GM23338 (cell line): ENCODE measurements at places on chromosomes 13 and 19. TPM values are rescaled to one million over a fixed set of nuclear protein-coding genes. Genes with fewer than 3 reads are reported as not detected.

Gene LRP3
- total RNA-seq, result 43.1 and 62.7 TPM in 2 replicates

Gene FFAR2
- not detected in 2 replicates for total RNA-seq

Gene PRTN3
- total RNA-seq, result 0.21 and 2.4 TPM in 2 replicates

DNA sequence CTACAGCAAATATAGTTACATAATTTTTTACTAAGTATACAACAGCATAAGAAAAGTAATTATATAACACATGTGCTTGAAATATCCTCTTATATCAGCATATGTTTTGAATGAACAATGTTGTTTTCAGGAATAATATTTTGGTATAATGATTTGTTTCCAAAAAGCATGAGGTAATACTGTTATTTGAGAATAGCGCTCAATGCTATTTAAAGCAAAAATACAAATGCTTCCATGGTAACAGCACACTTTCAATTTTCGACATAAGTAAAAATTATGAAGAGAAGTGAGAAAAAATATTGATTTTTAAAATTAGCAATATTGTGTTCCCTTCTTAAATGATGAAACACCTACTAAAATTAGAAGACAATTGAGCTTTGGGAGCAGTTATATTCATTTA lies 715.9 kb upstream of the ATXN8OS start:
- DNase-seq, result no peak

DNA sequence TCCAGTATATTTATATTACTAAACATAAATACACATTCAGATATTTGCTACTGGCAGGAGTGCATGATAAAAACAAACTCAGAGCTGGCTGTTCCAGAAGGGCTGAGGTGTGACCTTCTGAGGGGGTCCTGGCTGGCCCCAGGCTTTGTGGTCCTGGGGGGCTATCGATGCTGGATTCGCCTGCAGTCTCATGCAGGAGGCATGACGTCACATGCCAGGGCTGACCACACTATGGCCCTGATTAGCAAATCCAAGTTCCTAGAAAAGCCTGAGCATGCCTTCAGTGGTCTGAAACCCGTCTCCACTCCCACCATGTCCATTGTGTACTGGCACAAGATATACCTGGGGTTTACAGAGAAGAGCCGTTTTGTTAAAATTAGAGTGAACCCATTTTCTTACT lies 97.9 kb downstream of the KL start:
- no peak for DNase-seq

GRCh38 chr13:40402931-40403431 lies 263.5 kb downstream of the FOXO1 start:
- peak; percentile 18 for DNase-seq

DNA sequence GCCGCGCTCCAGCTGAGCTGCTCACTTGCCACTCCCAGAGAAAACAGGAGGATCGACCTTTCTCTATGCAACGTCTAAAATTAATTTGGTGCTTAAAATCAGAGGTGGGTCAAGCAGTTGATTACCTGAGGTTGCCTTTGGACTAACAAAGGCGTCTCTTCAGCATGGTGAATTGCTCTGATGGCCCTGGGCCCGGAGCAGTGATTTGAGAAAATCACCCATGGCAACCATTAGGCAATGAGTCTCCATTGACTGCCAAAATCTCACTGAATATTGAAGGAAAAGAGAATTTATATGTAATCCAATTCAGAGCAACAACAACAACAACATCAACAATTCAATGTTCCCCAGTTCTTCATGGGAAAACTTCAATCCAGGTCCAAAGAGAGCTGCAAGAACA lies 61.8 kb downstream of the IRS2 start:
- DNase-seq, result no peak

- DNase-seq, result no peak
Observed at GRCh38 chr13:18978447-18978846, 203.2 kb downstream of the TUBA3C start.

- DNase-seq, result peak; percentile 80
Observed at GRCh38 chr19:2239771-2240770, 3.4 kb downstream of the SF3A2 start.

GRCh38 chr13:102947745-102948405 lies 102.0 kb downstream of the ERCC5 start:
- no peak for DNase-seq

DNA sequence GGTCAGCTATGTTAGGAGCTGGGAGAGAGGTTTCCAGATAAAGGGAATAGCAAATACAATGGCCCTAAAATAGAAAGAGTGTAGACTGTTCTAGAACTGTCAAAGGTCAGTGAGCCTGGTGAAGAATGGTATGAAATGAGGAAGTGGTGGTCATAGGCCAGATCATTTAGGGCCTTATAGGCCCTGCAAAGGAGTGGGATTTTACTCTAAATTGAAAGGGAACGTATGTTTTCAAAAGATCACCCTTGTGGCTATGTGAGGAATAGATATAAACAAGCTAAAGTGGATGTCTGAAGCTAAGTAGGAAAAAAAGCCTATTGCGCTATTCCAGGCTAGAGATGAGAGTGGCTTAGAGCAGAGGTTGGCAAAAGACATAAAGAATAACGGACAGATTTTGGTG lies 70.7 kb upstream of the TDRD3 start:
- DNase-seq, result peak; percentile 55

DNA sequence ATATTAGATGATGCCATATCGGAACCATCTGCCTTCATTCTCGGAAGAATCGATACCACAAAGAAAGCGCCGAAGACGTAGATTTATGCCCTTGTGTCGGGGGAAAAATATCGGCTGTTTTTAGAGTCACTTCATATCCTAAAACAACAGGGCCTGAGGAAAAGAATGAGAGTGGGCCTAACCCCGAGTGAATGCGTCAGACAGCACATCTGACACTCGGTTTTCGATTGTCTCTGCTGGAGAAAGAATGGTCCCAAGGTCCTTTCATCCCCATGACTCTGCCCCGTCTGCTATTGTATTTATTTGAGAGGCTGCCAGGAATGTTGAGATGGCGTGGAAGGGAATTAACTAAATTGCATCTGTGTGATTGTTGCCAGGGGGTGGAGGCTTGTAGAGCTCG lies 46.1 kb downstream of the CHST8 start:
- no peak for DNase-seq

DNA sequence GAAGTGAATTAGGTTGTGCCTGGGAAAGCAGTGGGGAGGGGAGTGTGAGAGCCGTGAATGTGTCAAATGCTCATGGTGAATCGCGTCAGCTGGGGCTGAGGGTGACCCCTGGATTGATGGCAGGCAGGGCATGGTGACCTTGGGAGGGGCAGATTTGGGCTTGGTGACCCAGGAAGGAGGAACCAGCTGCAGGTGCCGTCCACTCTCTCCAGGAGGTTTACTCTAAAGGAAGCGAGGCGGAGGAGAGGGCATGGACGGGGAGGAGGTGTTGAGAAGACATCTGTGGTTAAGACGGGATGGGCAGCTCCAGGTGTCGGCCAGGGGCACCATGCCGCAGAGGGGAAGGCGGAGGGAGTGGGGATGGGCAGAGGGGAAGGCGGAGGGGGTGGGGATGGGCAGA lies 28.7 kb downstream of the TMEM255B start:
- DNase-seq, result no peak

DNA sequence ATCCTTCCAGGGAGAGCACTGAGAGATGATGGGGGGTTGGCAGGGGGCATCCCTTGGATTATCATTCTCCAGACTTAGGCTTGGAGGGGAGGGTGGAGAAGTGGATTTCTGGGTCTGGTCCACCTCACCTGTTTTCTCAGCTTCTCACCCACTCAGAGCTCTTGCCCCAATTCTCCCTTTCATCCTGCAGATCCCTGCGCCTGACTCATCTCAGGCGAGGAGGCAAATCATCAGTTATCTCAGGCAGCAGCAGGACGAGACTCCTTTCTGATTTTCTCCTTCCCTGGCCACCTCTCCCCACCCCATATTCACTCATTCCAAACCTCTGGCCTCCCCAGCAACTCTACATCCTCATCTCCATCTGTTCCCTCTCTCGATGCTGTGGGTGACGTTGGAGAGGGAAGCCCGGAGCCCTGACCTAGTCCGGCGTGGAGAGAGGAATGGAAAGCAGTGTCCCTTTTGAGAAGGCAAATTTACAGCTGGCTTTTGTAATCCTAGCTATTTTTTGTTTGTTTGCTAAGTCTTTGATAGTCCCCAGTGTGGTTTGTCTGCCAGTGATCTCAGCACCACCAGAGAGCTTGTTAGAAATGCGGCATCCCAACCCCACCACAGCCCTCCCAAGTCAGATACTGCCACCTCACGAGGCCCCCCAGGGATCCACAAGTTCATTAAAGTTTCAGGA lies 24.0 kb upstream of the TPT1 start:
- DNase-seq, result no peak

DNA sequence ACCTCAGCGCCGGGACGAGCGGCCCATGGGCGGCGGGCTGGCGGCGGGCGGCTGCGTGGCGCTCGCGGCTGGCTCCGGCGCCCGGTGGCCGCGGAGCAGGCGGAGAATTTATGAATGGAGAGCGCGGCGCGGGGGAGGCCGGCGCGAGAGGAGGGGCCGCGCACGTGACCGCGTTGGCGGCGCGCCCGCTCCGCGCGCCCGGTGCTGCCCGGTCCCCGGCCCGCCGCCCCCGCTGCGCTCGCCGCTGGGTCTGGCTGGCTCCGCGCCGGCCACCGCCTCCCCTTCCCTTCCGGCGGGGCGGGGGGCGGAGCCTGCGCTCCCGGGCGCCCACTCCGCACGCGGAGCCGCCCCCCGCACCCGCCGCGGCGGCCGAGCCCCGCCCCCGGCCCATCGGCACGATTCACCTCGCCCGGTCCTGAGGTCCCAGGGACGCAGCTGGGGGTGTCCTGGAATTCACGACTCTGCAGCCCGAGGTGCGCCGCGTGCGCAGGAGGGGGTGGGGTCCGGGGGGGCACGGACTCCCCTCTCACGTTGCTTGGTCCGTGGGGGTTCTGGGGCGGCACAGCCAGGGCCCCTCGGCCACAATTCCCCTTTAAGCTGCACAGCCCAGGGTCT lies at the start of gene CBARP:
TSS of gene CBARP (minus strand) at position 252 of the 615 bp plus-strand sequence. CDS start 1,905 bp downstream, outside the sequence.
- no peak for DNase-seq
